ENCODE measurements at places on chromosomes 5 and 9.

- no peak for DNase-seq
Measured at GRCh38 chr5:61575103-61575502, 243.0 kb downstream of the ZSWIM6 start.

DNA sequence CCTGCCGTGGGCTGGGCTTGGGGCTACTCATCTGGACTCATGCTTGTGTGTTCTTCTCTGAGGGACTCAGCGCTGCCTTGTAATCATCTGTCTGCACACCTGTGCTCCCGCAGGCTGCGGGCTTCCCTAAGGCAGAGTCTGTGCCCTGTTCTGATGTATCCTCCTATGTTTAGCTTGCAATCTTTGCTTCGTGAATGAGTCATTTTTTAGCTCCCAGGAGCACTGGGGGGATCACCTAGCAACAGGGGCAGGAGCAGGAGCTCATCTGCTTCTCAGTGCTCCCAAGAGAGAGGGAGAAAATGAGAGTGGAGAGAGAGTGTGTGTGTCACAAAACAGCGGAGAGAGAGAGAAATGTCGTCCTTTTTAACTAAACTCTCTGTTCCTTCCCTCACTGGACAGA, 202.4 kb upstream of the ZNF618 start:
- DNase-seq = no peak

DNA sequence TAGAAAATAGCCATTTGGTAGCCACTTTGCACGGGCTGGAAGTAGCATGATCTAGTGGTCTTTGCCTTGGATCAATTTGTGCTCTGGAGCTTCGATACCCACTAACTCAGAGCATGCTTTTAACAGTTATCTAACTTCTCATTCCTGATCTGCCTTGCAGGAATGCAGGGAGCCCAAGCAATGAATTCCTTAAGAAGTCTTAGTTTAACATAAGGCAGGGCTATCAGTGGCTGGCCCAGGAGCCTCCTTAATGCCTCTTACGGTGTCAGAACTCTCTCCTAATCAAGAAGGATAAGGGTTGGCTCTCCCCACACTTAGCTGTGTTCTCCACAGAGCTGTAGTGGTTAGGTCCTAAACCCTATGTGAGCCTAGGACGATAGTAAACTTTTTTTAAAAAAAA, 95.8 kb upstream of the TBCA start:
- no peak for DNase-seq

GRCh38 chr5:32051796-32052195, 122.3 kb downstream of the GOLPH3 start:
- DNase-seq = no peak

DNA sequence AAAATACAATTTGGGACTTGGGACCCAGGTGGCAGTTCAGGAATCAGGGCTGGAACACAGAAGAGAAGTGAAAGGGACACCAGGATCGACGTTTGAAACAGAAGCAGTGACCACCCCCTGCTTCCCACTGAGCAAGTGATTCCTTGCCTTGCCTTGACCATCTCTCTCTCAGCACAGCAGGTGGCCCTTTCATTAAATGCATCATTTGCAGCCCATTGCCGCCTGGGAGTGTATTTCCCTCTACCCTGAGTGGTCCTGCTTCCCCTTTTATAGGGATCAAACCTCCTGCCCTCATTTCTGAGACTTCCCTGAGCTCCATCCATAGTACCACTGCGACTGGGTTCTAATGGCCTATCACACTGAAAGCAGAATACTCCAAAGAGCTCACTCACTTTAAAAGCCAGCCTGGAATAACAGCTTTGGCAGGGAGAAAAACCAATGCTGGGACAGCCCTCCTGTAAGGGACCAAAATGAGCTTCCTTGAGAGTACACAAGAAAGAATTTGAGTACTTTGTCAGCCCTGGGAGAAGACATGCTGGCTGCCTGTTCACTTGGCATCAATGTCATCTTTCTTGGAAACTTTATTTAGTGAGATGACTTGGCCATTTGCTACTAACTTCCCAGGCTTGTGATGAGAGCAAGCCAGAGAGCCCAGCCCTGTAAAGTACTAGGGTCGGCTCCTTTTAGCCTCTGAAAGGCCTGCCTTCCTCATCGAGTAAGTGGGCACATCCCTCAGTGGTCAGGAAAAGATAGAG, 149.7 kb downstream of the SLIT3 start:
- no peak for DNase-seq

DNA sequence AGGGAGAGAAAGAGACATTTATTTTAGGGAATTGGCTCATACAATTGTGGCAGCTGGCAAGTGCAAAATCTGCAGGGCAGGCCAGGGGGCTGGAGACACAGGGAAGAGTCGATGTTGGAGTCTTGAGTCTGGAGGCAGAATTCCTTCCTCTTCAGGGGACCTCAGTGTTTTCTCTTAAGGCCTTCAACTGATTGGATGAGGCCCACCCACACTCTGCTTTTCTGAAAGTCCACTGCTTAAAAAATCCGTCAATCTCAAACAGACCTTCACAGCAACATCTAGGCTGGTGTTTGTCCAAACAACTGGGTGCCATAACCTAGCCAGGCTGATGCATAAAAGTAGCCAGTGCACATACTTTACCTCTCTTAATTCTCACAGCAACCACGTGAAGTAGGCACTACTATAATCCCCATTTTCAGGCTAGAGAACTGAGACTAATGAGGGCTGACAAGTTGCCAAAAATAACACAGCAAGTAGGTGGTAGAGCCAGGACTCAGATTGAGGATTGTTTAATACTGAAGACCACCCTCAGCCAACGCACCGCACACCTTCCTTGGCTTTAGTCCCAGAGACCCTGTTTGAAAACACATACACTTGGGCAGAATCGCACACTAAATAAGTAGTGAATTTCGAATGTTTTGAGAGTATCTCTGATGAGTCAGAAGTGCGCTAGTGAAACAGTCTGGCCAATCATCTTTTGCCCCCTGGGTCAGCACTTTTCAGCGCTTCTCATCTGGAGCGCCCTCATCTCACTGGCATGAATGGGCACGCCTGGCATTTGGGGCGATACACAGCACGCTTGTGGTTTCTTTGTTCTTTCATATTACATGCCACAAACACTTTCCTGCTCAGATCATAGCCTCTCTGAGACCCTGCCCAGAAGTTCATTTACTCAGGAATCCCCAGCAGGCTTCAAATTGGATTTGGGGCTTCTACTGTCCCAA, 591.4 kb downstream of the CCDC171 start:
- no peak for DNase-seq

DNA sequence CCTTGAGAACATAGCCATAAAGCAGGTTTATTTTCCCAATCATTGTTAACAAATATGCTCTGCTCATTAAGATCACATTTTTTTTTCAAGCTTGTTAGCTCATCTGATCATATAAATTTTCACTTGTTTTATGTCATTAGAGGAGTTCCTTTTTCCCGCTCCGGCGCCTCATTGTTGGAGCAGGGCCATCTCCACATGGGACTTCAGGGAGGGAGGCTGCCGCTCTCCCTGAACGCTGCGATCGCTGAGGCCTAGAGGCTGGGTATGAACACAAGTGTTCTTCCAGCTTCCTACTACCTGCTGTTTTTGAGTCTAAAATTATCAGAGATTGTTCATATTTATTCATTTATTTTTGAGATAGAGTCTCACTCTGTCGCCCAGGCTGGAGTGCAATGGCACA, 246.9 kb downstream of the MPDZ start:
- DNase-seq = no peak

DNA sequence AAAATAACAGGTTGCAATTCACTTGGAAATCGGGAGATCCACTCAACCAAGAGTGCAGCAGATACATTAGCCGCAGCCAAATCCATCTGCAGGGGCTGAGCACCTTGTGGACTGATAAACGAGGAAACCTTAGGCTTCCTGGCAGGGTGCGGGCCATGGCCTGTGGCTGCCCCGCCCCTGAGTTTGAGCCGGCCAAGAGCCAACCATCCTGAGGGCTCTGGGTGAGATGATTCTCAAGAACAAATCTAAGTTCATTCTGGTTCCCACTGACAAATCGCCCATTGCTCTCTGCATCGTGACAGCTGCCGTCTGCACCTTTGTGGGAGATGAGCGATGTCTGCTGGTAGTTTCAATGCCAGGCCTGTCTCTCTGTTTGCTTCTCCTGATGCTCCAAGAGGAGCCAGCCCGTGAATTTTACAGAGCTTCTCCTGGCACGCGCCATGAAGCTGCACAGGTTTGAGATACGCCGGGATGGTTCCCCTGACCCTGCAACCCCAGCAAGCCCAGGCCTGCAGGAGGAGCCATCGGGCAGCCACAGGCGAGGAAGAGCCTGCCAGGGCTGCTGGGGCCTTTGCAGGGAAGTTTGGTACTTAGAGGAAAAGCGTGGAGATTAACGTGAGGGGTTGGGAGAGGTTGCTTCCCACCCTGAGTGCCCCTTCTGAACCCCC, 154.0 kb downstream of the OLFM1 start:
- DNase-seq = no peak

GRCh38 chr5:122401976-122402725, 90.1 kb downstream of the SNCAIP start:
- DNase-seq = no peak

- peak; percentile 34 for DNase-seq
Measured at GRCh38 chr5:171484460-171484899, 65.0 kb downstream of the FGF18 start.

DNA sequence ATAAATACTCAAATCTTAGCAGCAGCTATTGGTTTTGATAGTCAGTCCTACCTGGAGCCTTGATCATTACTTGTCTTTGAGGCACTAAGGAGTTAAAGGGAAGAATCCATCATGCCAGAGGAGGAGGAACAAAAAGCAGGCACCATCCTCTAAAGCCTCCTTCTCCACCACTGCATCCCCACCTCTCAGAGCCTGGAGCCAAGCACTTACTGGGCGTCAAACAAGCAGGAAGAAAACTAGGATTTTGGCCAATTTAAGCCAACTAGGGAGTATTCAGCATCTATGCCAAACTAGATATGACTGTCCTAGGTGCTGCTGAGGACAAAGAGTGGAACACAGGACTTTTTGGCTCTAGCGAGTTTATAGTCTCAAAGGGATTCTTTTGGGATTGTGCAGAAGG, 152.5 kb downstream of the PPP2R2B start:
- DNase-seq = no peak

- no peak for DNase-seq
Measured at GRCh38 chr9:38380230-38380871, 12.2 kb upstream of the ALDH1B1 start.

DNA sequence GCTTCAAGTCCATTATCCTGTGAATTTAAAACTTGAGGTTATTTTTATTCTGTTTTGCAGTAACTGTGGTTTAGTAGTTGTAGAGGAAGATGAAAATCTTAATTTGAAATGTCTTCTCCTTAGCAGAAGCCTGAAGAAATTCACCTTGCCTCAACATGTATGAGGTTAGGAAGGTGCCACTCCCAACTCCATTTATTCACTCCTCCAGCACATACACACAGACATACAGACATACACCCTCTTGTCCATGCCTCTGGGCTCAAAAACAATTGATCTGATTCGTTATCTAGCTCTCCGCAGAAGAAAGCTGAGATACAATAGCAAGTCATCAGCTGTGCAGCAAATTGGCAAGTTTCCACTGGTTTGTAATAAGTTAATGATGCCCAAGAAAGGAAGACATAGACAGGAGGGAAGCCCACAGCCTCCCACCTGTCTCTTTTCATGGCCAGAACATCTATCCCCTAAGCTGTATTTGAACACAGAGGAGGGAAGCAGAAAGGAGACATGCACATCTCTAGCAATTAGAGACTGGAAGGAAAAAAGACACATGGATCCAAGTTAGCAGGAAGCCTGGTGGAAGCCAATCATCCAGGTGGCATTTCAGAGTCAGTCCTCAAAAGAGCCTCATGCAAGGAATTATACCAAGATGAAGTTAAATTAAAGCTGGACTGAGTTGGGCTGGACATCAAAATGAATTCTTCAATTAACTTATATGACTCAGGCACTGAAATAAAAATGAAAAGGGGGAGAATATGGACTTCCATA, 257.9 kb downstream of the ASTN2 start:
- no peak for DNase-seq

DNA sequence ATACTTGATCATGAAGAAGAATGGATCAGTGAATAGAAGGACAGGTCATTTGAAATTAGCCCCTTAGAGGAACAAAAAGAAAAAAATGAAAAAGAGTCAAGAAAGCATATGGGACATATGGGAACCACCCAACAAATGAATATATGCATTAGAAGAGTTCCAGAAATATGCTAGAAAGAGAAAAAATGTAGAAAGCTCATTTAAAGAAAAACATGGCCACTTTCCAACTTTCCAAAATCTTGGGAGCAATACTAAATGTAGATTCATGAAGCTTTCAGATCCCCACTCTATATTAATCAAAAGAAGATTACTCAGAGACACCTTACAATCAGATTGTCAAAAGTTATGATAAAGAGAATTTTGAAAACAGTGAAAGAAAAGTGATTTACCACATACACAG, 334.8 kb upstream of the NMUR2 start:
- DNase-seq = no peak

- DNase-seq = no peak
Measured at GRCh38 chr5:169173372-169173771, 127.6 kb downstream of the SLIT3 start.

- no peak for DNase-seq
Measured at GRCh38 chr5:82931110-82931509, 146.1 kb downstream of the TMEM167A start.

DNA sequence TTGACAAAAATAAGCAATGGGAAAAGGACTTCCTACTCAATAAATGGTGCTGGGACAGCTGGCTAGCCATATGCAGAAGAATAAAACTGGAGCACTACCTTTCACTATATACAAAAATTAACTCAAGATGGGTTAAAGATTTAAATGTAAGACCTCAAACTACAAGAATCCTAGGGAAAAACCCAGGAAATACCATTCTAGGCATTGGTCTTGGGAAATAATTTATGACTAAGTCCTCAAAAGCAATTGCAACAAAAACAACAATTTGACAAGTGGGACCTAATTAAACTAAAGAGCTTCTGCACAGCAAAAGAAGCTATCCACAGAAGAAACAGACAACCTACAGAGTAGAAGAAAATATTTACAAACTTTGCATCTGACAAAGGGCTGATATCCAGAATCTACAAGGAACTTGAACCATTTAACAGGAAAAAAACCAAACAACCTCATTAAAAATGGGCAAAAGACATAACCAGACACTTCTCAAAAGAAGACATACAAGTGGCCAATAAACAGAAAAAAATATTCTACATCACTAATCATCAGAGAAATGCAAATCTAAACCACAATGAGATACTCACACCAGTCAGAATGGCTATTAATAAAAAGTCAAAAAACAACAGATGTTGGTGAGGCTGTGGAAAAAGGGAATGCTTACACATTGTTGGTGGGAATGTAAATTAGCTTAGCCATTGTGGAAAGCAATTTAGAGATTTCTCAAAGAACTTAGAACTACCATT, 75.2 kb upstream of the CPEB4 start:
- no peak for DNase-seq

- DNase-seq = no peak
Measured at GRCh38 chr5:144369006-144369405, 198.3 kb downstream of the KCTD16 start.

- DNase-seq = no peak
Measured at GRCh38 chr9:8206720-8207119, 407.1 kb upstream of the DMAC1 start.

- no peak for DNase-seq
Measured at GRCh38 chr9:130054325-130054786, 650 bp downstream of the GPR107 start.

DNA sequence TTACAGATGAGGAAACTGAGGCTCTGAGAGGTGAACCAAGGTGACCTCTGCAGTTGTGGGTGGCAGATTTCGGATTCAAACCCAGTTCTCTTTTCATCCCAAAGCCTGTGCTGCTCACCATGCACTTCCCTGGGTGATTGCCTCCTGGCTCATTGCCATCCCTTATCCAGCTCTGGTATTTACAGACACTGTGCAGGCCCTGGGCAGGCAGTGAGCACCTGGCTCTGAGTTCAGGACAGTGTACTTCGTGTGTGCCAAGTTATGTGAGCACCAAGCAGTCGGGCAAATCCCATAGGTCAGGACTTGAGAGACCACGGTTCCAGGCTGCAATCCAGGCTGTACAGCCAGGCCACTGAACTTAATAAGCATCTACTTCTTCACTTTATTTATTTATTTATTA, 1.4 kb downstream of the LRSAM1 start:
- DNase-seq = no peak
